Stimulated activated CD4-positive, alpha-beta T cell treated with anti-CD3 and anti-CD28 coated beads, TNF-alpha, amount 100 ng/mL, for 4 hours (primary cell): ENCODE measurements at places on chromosomes 6 and 20.

DNA sequence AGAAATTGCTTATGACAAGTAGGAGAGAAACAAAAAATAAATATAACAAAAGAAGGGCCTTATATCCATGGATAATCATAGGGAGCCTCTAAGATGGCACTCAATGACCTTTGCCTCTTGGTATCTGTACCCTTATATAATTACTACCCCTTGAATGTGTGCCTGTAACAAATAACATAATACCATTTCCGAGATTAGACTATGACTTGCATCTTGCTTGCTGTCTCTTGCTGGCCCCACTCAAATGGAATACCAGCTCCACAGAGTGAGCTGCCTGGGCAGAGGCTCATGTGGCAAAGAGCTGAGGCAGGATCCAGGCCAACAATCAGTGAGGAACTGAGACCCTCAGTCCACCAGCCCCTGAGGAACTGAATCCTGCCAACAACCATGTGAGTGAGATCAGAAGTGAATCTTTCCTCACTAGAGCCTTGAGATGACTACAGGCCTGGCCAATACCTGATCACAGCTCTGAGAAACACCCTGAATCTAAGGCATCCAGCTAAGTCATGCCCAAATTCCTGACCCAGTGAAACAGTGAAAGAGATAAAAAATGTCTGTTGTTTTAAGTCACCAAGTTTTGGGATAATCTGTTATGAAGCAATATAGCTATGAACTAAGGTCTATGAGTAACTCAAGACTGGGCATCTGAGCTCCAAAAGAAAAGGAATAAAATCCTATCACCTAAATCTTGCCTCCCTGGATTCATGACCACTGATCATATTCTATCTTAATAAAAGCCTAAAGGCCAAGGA, 5.5 kb downstream of the KATNA1 start:
- no peak for DNase-seq

- DNase-seq = no peak
Observed at GRCh38 chr6:148192310-148192709, 150.3 kb upstream of the SASH1 start.

DNA sequence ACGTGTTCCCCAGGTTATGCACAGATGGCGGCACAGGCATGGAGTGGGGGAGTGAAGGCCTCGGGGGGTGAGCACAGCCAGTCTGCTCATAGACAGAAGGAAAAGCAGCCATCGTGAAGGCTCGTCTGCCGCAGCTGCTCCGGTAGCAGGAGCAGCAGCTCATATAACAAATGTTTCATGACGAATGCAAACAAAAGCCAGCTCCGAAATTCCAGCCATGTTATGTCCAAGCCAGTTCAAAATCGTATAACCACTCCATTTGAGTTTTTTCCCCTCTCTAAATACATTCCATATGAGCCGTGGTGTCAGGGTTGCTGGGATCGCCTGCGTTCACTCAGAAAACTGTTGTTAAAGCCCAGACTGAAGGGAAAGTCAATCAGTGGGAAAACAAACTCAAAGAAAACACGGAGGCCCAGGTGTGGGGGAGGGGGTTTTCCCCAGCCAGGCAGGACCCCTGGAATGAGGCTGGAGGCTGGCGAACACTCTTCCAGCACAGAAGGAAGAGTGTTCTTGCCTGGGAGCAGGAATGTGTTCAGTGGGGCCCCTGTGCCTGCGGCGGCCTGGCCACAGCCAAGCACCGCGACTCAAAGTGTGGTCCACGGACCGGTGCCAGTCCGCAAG, 280.4 kb upstream of the TAB2 start:
- DNase-seq = no peak

DNA sequence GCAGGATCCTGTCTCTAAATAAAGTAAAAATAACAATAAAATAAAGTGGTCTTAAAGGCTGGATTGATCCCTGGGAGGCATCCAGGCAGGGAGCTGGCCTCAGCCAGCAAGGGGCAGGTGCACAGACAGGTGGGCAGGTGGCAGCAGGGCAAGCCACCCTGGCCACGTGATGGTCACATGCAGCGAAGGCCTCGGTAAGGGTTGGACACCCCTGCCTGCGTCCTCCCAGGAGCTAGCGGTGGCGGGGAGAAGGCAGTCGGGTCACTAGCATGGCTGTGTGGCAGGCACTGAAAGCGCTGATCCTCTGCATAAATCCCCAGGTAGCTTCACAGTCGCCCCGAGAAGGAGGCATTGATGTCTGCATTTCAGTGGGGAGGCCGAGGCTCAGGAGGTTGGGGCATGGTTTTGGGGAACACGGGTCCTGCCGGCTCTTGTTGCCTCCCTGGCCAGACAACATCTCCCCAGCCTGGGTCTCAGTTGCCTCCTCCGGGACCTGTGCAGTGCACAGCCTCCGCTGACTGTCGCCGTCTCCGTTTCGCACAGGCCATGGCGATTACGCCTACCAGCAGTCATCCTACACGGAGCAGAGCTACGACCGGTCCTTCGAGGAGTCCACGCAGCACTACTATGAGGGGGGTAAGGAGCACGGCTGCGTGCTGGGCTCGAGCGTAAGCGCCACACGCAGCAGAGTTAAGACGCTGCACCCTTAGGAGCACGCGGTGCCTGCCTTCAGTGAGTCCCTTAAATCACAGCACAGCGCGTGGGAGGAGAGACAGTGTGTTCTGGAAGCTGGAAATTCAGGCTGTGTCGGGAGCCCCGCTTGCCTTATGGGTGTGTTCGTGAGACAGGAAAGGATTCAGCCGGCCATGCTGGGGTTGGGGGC, 17.7 kb upstream of the MTG2 start:
- DNase-seq = no peak

DNA sequence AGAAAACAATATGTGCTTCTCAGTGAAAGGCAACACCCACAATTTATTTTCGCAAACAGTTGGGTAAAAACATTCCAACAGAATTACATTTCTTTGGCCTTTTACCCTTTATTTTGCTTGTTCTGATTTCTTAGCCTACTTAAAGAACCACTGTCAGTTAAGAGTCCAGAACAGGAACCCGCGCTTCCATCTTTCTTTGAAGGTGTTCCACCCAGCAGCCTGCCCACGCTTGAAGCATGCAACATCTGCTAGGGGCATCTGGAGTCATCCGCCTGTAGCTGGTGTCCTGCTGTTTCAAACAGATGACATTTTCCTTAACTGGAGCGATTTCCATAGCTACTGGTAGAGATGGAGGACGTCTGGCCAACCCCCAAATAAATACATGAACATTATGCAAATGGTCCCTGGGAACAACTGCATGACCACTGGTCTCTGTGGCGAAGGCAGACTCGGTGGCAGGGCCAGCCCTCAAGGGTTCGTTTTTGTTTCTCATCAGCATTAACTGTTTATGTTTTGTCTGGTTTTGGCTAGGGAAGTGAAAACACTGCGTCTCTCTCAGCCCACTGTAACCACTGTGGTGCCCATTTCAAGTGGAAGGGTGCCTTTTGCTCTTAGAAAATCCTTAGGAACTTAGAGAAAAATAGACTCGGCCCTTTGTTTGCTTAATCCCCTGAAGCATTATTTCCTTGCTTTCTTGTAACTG, 51.6 kb downstream of the LAMA4 start:
- no peak for DNase-seq
